Stimulated activated memory B cell treated with anti-CD40 and anti-IgM and Interleukin-4, amounts not matched to agents 10 μg/mL and 1 μg/mL and 100 μg/mL, for 72 hours (primary cell): ENCODE measurements at places on chromosomes 2 and 18.

DNA sequence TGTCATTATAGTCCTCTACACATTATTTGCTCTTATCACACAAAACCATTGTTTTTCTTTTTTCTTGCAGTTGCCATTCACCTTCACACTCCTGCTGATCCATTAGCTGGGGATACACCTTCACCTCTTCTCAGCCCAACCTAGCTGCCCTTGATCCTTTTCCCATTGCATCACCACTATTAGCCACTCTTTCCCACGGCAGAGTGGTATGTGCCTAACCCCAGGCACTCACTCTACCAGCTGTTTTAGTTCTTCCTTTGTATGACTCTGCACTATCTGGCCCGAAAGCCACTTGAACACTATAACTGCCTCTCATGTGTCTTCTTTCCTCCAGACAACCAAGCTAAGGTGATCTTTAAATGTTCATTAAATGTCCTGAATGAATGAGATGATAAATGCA, 145.4 kb upstream of the PIK3C3 start:
- ATAC-seq, result no peak

DNA sequence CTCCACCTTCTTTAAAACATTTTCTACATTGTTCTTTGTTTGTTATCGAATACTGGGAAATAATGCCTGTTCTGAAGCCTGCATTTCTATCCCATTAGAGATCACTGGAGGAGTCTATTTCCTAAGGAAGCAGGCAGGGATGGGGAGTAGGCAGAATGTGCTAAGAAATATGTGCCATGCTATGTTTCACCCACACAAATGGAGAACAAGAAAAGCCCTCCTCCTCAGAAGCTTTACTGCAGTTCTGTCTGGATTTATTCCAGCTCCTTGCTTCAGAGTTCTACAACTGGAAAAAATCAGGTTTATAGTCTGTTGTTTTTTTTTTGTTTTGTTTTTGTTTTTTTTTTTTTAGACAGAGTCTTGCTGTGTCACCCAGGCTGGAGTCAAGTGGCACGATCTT, 825.1 kb downstream of the SLC4A3 start:
- ATAC-seq, result no peak

- ATAC-seq, result no peak
These were observed 246.7 kb upstream of the EPAS1 start for GRCh38 chr2:46050489-46050888.

DNA sequence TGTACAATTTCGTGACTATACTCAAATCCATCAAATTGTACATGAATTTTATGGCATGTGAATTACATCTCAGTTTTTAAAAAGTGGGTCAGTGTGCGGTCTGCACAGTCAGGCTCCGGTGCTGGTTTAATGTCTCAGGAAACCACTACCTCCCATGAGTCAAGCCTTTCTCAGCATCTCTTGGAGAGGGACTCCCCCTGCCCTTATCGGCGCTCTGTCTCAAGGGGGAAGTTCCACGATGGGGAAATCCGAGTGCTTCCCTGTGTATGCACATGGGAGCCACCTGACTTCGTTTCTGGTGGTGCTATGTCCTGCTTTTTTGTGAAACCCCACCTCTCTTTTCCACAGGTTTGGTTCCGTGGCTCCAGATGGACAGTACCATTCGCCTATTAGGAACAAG, 72.5 kb downstream of the ACOXL start:
- ATAC-seq, result peak; percentile 92

GRCh38 chr2:239677453-239678185, 276.8 kb upstream of the HDAC4 start:
- peak; percentile 20 for ATAC-seq

GRCh38 chr18:79657342-79657996, 22.1 kb upstream of the CTDP1 start:
- no peak for ATAC-seq

GRCh38 chr2:160647967-160648685, 154.5 kb upstream of the RBMS1 start:
- ATAC-seq, result peak; percentile 20

DNA sequence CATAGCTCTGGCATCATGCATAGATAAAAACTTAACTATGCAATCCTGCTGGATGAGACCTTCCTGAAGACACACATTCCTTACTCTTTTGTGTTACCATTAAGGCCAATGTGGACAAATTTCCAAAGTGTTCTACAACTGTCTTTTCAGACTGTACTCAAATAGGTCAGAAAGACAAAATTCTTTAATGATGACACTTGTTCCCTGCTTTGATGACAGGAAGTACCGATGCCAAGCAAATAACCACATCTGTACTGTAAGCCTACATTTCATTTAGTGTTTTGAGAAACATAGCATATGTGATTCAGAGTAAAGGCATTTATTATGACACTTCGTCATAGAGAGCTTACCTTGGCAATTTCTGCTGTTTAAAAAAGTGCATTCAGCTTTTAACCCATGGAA, 55.0 kb downstream of the PMAIP1 start:
- no peak for ATAC-seq

GRCh38 chr2:197359859-197360258, 49.3 kb upstream of the ANKRD44 start:
- ATAC-seq, result no peak

- ATAC-seq, result no peak
These were observed 250.7 kb downstream of the KLHL29 start for GRCh38 chr2:23635442-23636340.

GRCh38 chr2:130156624-130157004, 11.7 kb upstream of the CCDC74B start:
- ATAC-seq, result no peak

DNA sequence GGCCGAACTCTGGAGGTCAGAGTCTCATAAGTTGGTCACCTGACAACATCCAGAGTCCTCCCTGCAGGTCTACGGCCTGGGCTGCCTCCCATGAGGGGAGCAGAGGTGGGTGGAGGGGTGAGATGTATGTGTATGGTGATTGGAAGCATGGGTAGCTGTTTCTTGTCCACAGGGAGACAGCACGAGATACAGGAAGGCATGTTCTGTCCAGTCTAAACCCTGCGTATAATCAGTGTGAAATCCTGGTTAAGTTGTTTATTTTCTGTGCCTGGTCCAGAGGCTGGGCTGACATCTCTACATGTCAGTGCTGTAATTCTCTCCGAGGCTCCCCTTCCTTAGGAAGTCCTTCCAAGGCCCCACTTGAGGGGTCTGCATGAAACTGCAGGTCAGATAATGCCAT, 8.9 kb downstream of the TOGARAM2 start:
- no peak for ATAC-seq

DNA sequence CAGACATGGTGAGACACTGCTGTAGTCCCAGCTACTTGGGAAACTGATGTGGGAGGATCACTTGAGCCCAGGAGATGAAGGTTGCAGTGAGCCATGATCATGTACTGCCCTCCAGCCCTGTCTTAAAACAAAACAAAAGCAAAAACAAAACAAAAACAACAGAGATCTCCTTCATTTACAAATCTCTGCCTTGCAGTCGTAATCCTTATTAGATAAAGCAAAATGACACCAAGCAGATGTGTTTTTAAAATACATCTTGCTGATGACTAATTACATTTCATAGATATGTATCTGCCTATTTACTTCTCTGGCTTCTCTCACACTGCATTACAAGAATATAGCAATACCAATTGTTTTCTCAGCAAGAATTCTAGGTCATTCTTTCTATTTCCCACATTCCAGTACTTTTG, 22.8 kb downstream of the NFE2L2 start:
- no peak for ATAC-seq

- ATAC-seq, result no peak
These were observed 1.0 kb downstream of the NAB1 start for GRCh38 chr2:190649798-190650390.

DNA sequence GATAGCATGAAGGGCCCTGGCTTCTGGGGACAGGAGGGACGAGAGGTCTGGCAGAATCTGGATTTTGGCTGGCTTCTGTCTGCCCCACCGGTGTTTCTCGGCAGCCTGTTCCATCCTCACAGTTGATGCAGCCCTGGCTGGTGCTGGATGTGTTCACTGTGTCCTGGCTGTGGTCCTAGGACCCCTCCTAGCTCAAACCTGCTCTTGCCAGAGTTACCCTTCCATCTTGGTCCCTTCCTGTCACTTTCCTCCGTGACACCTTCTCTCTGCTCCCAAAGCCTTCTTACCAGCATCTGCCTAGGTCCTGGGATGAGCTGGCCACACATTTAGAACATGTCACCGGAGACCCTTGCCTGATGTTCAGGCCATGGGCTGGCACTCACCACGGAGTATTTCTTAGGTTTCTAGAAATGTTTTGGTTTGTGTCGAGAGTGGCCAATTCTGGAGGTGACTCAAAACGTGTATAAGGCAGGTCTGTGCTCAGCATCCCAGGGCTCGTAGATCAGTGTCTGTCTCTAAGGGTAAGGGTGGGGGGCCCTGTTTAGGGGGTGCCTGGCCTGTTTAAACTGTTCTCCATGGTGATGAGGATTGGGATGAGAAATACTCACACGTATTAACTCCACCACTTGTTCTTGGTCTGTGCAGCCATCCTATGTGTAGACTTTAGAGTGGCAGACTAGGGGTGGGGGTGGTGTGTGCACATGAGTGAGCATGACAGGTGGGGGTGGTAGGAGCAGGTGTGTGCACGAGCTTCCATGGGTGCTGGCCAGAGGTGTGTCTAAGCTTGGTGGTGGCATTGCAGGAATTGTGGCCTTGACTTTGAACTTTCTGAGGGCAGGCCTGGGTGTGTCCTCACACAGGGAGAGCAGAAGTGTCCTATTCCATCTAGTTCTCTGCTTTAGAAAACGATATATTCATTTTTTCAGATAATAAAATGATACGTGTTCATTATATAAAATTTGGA, 162.7 kb downstream of the DYSF start:
- ATAC-seq, result no peak

DNA sequence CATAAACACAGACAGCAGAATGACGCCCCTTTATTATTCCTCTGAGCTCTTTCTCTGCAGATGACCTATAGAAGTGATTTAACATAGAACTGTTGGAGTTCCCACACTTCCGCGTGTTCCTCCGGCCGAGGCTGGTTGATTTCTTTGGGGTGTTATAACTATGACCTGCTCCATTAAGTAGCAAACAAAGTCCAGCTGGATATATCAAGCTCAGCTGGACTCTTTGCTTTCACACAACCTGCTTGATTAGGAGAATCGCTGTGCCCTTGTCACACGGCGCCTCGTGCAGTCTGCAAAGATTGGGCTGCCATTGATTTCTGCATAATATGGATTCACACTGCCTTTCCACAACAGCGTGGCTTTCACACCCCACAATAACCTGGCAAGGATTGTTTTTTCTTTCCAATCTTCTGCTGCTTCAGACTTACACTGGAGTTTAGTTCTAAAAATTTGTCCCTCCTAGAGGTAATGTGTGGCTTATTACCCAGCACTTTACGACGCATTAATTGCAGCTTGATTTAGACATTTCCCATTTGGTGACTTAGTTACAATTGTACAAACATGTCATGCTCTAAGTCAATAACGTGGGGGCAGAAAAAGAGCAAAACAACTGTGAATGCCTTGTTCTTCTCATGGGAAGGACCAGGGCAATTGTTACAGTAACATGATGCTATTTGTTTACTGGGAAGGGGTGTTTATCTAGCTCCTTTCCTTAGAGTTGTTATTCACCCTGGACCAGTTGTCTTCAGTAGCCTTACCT, 485.7 kb downstream of the TXNL1 start:
- ATAC-seq, result no peak

GRCh38 chr2:3398857-3399256, 19.4 kb downstream of the TRAPPC12 start:
- ATAC-seq, result no peak

DNA sequence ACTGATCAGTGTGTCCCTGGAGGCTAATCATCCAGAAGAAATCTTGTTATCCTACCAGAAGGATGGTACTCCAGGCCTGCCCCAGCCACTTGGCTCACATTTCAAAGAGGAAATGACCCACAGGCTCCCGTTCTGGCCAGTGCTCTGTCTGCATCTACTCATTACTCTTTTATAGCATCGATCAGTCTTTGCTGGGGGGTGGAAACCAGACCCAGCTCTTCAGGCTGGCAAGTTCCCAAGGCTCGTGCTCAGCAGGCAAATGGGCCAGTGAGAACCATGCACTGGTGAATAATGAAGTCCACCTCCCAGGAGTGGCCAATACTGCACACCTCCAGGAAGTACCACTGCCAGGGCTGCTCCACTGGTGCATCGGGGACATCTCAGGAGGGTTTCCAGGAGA, 38.8 kb downstream of the DNER start:
- no peak for ATAC-seq

- no peak for ATAC-seq
These were observed 172.9 kb upstream of the SIX3 start for GRCh38 chr2:44768438-44769236.

GRCh38 chr2:160309585-160309984, 109.5 kb upstream of the ITGB6 start:
- ATAC-seq, result no peak

GRCh38 chr18:50707855-50708469, 111.9 kb downstream of the MRO start:
- no peak for ATAC-seq
